Activated CD4-positive, alpha-beta T cell treated with anti-CD3 and anti-CD28 coated beads, Interleukin-10, Interleukin-2, amounts not matched to agents 100 ng/mL and 50 ng/mL, durations not matched to agents 16 hours and 8 hours (primary cell): ENCODE measurements at places on chromosomes 7 and 10.

GRCh38 chr7:40019558-40019957, 69.5 kb downstream of the CDK13 start:
- DNase-seq = no peak

DNA sequence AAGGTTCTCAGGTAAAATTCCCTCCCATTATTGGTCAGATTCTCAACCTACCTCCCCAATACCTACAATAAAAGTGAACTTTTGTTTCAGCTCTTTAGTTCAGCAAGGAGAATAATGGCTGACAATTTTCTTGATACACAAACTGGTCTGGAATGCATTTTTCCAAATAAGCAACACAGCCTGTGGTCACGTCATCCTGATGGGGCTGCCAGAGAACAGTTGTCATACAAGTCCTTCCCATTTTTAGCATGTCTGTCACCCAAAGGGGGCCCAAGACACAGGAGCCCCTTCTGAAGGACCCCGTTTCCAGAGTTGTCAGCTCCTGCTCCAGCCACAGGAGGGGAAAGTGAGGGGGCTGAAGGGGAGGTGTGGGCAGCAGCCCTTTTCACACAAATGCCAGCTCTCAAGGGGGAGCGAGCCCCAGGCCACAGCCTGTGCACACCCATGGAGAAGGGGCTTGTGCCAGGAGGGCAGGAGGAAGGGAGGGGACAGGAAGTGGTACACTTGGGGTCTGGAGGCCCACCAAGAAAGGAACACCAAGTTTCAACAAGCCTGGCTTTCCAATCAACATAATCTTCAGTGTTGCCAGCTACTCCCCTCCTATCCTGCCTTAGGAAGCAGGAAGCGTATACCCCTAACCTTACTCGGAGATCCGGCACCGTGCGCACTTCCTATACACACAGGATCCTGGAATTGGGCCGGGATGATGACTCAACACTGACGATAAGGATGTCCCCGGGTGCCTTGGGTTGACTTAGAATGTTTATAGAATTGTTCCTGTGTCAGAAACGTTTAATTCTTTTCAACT, 43.4 kb upstream of the PDLIM1 start:
- no peak for DNase-seq

DNA sequence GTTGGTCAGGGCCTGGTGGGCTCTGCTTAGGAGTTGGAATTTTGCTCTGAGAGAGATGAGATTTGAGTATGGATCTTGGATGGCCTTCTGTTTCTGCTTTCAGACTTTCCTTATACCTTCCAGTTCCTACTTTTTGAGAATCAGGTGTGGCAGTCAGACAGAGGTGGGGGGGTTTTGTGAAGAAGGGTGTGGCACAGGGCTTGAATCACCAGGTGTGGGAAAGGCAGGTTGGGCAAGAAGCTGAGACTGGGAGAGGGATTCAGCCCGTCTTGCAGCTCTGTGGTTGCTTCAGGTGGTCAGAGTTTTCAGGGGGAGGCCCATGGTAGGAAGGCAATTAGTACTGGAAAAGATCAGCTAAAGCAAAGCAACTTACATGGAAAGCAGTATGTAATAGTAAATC, 340.2 kb downstream of the LRMDA start:
- DNase-seq = no peak

GRCh38 chr10:51875610-51876009, 176.2 kb upstream of the CSTF2T start:
- DNase-seq = no peak

DNA sequence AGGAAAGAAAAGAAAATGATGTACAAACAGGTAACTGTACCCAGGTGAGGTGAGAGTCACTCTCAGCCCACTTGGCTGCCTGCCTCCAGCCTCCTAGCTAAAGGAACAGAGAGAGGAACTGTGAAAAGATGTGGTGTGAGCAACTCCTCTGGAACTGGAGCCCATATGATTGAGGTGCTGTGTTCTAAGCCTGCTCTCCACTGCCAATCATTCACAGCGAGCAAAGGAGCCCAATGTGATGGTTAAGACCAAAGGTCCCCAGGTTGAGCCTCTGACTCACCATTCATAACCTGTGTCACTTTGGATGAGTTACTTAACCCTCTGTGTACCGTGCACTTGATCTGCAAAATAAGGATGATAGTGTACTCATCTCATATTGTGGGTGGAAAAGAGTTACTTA, 868.1 kb upstream of the AUTS2 start:
- DNase-seq = no peak

DNA sequence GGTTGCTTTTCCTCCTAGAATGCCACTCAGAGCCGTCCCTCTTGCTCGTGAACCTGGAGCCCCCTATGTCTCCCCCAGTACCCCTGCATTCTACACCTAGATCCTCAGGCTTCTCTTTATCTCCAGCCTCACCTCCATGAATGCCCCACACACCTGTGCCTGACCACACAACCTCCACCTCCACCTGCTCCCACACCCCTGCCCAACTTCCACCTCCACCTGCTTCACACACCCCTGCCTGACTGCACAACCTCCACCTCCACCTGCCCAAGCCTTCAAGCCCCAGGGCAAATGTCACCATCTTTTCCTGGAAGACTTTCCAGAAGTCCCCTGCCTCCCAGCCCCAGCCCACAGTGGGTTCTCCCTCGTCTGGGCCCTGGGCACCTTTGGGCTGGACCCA, 6.9 kb upstream of the LFNG start:
- no peak for DNase-seq

DNA sequence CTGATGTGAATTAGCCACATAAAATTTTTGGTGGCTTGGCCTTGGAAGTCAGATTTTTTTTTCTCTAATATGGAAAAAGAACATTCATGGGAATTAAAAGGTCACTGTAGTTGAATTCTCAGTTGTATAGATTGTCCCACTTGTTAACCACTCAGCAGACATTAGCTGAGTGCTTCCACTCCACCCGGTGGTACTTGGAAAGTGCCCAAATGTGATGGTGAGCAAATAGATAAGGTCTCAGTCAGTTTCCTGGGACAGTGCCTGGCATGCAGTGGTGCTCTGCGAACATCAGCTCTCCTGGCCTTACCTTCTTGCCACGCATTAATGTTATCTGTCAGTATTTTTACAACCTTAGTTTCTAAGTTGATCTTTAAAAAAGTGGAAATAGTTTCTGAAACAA, 1.4 kb downstream of the ATP5F1C start:
- no peak for DNase-seq

DNA sequence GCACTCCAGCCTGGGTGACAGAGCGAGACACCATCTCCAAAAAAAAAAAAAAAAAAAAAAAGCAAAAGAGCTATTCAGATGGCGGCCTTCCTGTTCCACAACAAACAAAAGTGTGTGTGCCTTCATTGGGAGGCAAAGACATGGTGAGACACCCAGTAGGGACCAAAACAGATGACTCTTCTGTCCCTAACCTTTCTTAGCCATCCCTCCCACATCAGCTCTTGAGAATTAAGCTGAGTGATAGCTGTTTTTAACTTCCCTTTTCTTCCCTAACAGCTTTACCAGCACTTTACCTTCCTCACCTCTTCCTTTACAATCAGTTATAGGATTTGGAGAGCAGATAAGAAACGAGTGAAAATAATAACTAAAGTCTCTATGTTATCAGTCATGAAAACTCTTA, 48.2 kb downstream of the ARMH3 start:
- DNase-seq = no peak

DNA sequence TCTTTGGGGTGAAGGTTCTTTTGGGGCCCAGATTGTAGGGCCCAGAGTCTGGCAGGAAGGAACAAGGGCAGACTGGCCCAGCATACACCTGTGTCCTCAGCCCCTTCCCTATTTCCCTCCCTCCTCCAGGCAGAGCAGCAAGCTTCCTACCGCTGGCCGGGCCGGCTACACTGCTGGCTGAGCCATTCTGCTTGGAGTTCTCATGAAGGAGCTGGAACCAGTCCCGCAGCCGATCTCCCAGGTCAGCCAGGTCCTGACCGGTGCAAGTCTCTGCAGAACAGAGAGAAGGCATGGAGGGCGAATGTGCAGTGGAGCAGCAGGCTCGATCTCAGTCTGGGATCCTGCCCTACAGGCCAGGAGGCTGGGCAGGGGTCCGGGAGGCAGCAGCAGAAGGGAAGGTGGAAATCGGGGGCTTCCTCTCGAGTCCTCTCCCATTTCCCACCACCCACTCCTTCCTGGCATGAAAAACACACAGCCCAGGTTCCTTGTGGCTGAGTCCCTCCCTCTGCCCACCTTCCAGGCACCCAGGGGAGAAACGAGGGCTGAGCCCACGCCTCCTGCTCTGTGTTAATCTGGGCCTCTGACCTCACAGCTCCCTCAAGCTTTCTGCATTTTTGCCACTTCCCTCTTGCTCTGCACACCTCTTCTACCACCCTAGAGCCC, 20.8 kb downstream of the SPOCK2 start:
- DNase-seq = no peak

DNA sequence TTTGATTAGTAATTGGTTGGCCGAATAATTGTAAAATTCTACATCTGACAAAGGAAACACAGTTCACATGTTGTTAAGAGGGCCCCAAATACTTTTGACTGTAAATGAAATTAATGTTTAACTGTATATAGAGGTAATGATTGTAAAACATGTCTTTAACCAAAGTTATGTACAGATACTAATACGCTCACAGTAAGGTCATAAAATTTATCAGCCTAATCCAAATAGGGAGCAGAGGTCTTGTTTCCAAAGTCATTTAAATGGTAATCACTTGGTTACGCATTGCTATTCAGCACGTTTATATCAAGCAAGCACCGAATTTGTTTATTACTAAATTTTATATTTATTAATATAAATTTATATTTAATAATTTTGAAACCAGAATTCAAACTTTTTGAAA, 1.4 kb downstream of the PHYHIPL start:
- no peak for DNase-seq

DNA sequence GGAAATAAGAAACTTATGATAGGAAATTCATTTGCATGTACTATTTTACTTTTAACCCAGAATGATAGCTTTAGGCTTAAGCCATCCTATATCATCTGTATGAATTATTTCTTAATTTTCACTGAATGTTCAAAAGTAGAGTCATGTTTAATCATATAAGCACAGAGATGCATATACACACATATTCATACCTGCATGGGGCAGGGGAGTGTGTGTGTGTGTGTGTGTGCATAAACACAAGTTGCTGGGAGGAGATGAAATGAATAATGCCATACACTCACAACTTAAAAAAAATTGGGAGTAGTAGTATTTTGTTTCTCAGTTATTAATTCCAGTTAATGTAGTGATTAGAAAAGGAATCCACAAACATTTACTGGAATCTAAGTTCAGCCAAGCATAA, 83.1 kb upstream of the IKZF1 start:
- DNase-seq = no peak

DNA sequence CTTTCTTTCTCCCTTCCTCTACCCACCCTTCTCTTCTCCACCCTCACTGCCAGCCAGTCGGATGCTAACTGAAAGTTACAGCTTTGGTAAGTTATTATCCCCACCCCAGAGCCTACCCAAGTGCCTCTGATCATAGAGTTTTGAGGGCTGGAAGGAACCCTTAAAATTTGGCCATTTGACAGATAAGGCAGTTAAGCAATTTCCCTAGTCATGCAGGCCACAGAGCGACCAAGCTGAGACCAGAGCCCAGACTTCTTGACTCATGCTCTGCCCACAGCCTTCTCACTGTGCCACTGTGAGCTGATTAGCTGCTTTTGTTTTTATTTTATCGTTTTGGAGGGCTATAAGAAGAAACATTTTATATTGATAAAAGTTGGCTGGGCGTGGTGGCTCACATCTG, 17.2 kb downstream of the SAP25 start:
- DNase-seq = no peak

DNA sequence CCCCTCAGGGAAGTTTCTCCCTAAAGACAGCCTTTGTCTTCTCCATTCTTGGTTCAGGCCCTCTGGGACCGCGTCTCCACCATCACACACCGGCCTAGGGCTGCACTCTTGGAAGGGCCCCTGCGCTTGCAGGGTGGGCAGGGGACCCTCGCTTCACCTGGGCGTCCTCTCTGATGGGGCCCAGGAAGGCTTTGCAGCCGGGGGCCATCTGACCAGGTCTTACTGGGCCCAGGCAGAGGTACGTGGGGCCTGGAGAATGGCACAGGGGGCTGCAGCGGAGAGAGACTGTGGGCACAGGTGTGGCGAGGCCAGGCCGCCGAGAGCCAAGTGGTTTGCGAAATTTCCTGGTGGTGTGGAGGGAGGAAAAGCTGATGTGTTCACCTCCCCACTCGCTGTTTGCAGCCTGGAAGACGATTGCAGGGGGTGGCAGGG, 44.4 kb downstream of the ALOX5 start:
- no peak for DNase-seq

- no peak for DNase-seq
These were observed at the start of gene IGFBP1 for GRCh38 chr7:45888185-45888992. TSS of gene IGFBP1 (plus strand) at chr7:45888488. CDS start at chr7:45888653, 165 bp downstream.

DNA sequence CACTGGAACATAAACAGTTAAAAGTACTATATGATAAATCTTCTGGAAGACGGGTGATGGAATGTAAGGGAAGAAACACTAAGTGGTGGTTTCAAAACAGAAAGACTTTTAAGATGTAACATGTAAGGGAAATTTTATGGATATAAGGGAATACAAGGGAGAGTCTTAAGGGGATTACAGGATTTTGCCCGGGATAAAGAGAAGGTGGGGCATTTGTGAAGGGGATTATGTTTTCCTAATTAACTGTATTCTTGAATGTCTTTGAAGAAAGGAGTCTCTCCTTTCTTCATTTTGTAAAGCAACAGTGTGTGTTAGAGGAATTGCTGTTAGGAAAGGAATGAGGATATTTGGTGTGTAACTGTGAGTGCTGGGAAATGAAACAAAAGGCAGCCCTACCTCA, 745.2 kb downstream of the AUTS2 start:
- no peak for DNase-seq

DNA sequence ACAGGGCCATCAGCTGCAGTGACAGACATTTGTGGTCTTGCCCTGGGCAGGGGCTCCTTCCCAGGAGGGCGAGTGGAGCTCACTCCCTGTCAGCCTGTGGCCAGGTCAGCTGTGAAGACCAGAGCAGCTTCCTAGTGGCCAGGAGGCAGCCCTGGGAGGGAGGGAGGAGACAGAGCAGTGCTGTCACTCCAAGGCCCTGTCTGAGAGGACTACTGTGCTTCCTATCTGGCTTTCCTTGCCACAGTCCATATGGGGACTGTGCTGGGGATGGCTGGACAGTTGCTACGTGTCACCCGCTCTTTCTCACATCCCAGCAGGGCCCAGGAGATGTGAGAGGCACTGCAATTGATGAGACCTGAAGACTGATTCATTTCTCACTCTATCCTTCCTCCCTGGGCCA, 15.2 kb upstream of the ADCYAP1R1 start:
- DNase-seq = no peak
